ENCODE measurements at places on chromosomes 3 and 15.

- no peak for DNase-seq
These were observed 72.2 kb upstream of the TTC14 start for GRCh38 chr3:180529778-180530177.

DNA sequence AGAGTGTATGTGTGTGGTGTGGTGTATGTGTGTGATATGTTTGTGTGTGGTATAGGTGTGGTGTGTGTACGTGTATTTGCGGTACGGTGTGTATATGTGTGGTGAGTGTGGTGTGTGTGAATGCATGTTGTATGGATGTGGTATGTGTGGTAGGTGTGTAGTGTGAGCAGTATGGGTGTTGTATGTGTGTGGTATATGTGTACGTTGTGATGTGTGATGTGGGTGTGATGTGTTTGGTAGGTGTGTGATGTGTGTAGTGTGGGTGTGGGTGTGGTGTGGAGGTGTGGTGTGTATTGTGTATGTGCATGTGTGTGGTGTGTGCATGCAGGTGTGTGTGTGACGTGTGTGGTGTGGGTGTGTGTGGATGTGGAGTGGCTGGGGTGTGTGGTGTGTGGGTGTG is 58.7 kb downstream of the EFCAB12 start:
- DNase-seq = no peak

DNA sequence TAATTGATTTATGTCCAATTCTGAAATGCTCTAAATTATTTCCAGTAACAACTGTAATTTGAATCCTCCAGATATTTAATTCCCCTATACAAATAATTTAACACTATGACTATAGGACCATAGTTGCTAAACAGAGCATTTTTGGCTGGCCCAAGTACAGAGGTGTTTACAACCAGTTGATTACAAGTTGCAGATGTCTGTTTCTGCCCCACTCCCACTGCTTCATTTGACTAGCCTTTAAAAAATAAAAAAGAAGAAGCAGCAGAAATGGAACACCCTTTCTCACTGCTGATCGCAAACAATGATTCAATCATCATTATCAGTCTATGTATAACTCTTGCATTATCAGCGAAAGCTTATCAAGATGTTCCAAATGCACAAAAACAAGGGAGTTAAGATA is 54.6 kb downstream of the SENP7 start:
- no peak for DNase-seq

DNA sequence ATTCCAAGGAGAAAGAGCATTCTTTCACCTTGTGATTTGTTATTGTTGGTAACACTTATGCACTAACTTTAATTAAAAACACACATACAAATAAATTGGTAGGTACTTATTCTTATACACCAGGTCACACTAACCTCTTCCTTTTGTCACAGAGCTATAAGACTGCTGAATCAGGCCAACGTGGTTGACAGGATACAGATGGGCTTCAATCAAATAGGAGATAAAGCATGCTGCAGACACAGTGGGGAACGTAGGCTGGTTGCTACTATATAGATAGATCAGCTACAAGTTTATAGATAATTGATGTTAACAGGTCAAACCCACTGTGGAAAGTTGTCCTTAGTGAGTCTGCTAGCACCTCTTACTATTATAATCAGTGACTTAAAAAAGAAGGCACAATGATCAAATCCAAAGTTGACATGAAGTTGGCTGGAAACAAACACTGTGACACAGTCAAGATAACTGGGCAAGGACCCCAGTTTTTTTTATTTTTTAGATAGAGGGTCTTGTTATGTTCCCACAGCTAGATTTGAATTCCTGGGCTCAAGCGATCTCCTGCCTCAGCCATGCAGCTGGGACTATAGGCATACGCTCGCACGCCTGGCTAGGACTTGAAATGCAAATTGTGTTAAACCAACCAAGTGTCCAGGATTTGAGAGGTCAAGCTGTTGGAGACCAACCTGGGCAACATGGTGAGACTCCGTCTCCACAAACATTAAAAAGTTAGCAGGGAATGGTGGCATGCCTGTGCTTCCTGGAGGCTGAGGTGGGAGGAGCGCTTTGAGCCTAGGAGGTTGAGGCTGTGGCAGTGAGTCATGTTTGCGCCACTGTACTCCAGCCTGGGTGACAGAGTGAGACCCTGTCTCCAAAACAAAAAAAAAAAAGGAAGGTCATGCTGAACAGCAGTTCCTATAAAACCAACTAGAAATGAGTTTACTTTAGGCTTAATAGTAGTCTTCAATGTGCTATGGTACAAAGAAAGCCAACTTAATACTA is 97.9 kb upstream of the MEX3B start:
- no peak for DNase-seq

Measured in 8988T (cell line).